ENCODE measurements at places on chromosomes 1 and 21.

DNA sequence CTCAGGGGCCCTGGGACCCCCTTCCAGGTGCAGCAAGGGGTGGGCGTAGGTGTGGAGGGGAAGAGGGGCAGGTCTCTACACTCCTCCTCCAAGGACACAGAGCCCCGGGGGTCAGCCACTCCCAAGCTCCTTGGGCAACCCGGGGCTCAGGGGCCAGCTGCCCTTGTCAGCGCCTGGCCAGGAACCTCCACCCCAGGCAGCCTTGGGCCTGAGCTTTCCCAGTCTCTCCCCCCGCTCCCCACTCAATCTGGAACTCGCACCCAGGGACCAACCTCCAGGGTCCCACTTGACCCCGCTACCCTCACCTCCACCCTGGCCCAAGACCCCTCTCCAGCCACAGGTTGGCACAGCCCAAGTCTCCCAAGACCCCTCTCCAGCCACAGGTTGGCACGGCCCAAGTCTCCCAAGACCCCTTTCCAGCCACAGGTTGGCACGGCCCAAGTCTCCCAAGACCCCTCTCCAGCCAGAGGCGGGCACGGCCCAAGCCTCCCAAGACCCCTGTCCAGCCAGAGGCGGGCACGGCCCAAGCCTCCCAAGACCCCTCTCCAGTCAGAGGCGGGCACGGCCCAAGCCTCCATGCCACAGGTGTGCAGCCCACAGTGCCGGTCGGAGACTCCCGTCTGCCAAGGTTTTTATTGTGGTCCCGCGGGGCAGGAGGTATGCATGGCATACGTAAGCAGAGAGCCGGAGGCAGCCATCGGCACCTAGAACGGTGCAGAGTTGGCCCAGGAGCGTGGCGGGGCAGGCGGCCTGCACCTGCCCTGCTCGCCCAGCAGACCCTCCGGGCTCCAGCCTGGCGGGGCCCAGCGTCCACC, 3.0 kb downstream of the TNFRSF4 start:
- DNase-seq: peak; percentile 0

GRCh38 chr1:117093091-117093534, 28.4 kb downstream of the TRIM45 start:
- DNase-seq: no peak

DNA sequence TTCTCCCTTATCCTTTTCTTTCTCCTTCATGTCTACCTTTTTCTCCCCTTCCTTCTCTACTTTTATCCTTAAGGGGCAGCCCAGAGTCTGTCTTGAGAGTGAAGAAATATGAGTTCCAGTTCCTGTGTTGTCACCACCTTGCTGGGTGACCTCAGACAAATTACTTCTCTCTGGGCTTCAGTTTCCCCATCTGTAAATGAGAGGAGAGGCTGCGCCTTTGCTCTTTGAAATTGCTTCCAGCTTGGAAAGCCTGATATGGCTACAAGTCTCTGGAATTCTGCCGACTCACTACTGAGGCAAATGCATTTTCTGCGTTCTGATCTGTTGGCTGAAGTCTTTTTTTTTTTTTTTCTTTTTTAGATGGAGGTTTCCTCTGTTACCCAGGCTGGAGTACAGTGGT, 119.2 kb downstream of the SYF2 start:
- no peak for DNase-seq

DNA sequence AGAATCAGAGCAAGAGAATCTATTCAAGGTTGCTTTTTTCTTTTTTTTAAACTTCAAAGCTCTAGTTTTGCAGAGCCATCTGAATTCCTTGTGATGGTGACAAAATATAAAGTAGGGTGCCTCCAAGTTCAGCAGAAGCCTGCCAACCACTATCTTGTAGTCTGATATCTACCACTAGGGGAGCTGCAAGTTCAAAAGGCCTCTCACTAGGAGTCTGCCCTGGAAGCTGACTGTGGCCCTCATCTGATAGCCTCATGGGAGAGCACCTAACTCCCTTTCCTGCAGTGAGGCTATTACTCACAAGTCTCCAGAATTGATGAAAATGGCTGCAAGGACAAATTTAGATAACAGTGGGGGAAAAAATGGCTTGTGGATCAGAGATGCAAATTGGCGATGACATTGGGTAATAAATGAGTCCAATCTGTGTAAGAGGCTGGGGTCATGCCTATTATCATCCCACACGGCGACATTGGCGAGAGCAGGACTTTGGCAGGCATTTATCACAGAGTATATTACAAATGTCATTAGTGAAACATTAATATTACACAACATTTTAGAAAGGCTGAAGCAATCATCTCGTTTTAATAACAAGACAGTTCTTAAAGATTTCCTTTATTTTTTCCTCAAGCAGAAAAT, 10.7 kb upstream of the ZP4 start:
- no peak for DNase-seq

DNA sequence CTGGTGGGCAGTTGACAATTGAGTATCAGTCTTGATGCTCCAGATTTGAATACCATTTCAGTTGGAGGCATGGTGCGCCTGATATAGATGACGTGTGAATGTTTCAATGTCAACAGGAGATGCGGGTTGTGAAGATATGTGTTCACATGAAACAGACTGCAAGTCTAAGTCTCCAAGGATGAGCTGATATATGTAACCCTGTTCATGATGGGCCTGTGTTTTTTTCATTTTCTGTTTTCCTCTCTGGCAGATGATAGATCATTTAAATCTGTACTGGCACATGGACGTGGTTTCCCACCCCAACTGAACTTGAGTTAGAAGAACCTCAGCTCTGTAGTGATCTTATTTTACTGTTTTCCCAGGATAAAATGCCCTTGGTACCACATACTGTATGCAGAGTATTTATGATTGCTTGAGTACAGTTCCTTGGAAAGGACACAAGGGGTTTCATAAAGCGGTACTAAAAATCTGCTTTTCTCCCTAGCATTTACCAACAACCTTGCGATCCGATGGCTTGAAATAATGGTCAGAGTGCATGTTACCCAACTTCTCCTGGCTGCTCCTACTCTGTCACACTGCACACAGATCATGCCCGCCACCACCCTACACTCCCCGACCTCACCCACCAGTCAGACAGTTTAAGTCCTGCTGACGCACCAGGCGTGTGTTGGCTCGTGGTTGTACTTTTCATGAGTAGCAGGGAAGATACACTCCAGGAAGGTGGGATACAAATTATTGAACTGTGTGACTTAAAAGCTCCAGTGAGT, 131.1 kb downstream of the NFIA start:
- DNase-seq: no peak

DNA sequence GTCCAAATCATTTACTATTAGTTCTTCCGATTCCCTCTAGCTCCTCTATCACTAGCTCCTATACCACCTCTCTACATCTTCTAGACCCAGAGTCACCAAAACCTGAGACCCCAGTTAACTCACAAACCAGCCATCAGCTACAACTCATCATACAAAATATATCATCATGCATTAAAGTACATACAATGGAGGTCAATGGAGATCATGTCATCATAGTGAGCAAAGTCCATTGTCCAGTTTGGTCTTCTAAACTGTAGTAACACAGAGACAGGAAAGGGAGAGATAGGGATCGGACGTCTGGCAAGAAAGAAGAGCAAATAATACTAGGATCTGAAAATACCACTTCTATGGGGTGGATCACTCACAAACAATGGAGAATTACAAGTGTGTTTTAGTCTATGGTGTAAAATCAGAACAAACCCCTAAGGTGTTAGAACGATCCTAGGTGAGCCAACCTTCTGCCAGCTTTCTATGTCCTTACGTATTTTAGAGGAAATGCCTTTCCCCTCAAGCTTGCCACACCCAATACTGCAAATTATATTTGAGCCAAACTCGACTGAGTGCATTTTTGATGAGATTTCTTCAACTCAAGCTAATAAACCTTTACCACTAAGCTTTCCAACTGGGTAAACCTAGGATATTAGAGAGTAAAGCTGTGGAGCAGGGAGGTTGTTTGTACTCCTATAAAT, 3.9 kb downstream of the ADIPOR1 start:
- DNase-seq: no peak

DNA sequence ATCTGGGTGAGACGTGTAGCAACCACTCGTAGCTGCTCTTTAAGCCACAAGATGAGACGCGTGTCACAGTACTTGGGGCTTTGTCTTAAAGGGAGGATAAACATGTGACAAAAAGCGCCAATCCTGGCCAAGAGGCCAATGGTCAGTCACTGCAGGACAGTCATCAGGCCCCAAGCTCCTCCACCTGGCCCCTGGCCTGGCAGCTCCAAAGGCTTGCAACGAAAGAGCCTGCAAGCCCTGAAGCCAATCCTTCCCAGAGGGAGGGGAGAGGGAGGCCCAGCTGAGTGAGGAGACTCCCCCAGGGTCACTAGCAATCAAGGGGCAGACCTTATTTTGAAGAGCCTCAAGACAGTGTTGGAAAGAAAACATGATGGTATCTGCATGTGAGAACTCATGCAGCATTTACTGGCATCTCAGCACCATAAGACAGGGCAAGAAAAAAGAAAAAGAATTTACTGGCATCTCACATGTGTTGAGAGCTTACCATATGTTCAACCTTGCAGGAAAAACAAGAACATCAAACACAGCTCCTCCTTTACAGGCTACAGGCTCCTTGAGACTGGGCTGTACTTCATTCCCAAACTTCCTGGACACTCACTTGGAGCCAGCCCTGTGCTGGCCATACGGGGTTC, 11.4 kb downstream of the GLIS1 start:
- no peak for DNase-seq

- no peak for DNase-seq
These were observed 392.7 kb downstream of the MATN1 start for GRCh38 chr1:30330644-30331043.

GRCh38 chr21:19011451-19011850, 607.9 kb upstream of the TMPRSS15 start:
- no peak for DNase-seq

GRCh38 chr1:198423673-198424072, 116.8 kb downstream of the ATP6V1G3 start:
- no peak for DNase-seq

- DNase-seq: peak; percentile 24
These were observed 5.0 kb downstream of the PRELP start for GRCh38 chr1:203480525-203481084.

- DNase-seq: no peak
These were observed 9.6 kb upstream of the RIMKLA start for GRCh38 chr1:42370876-42371549.

DNA sequence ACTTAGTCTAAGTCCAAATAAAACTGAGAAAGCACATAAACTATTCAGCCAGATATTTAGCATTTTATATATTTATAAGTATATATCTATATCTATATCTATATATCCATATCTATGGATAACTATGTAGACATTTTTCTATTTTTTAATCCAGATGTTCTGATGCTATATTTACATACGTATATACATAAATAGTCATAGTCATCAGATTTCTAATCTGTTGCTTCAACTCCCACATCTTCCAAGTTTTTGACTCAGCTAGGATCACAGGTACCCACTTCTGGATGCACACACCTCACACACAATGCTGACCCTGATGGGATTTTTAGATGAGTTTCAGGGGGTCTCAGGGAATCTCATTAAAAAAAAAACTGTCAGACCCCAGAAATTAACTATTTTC, 52.2 kb upstream of the ZC3H11B start:
- DNase-seq: no peak

DNA sequence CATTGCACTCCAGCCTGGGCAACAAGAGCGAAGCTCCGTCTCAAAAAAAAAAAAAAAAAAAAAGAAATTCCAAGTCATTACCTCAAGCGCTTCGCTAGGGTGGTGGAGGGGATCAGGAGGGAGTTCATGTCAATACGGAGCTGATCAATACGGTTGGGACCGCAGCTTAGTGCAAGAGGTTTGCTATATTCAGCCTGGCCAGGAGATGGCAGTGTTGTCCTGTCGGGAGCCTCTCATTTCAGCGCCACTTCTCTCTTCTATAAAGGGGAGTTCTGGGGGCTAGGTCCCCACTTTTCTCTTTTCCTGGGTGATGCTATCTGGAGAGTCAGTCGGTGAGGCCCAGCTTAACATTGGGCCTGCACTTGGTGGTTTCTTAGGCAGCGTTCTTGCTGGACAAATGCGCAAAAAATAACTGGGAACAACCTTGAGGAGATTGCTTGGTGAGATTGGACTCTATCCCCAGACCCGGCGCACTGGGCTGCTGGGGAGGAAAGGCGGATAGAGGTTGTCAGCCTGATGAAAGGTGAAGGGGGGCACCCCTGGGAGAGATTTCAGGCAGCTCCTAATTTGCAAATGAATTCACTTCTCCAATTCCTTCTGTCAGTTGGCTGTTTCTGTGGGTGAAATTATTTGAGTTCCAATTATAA, 40.4 kb downstream of the KIAA0040 start:
- peak; percentile 54 for DNase-seq

GRCh38 chr1:209627027-209627731, 25.0 kb downstream of the LAMB3 start:
- no peak for DNase-seq

- no peak for DNase-seq
These were observed 75.7 kb downstream of the AXDND1 start for GRCh38 chr1:179441501-179441900.

GRCh38 chr1:190906206-190906725, 428.6 kb upstream of the BRINP3 start:
- no peak for DNase-seq

DNA sequence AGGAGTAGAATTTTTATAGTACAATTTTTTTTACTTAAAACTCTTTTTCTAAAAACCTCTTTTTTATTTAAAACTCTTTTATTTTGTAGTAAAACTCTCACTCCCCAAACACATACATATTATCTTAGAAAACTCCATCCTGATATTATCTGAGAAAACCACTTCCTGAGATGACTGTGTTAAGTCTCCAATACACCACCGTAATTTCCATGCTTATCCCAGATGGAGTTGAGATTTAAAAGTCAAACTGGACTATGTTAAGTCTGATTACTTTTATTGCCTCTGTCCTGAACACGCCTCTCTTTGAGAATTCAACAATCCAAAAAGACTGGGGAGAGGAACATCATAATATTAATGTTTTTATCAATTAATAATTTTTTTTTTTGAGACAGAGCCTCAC, 3.7 kb downstream of the SEC16B start:
- DNase-seq: no peak

GRCh38 chr1:76080552-76081079, 6.1 kb downstream of the ST6GALNAC3 start:
- no peak for DNase-seq

- no peak for DNase-seq
These were observed 73.0 kb upstream of the IFFO2 start for GRCh38 chr1:19029191-19030085.

- no peak for DNase-seq
These were observed 9.6 kb downstream of the SH3BGR start for GRCh38 chr21:39461419-39461818.

GRCh38 chr21:42203936-42204335, 15.0 kb upstream of the ABCG1 start:
- no peak for DNase-seq

DNA sequence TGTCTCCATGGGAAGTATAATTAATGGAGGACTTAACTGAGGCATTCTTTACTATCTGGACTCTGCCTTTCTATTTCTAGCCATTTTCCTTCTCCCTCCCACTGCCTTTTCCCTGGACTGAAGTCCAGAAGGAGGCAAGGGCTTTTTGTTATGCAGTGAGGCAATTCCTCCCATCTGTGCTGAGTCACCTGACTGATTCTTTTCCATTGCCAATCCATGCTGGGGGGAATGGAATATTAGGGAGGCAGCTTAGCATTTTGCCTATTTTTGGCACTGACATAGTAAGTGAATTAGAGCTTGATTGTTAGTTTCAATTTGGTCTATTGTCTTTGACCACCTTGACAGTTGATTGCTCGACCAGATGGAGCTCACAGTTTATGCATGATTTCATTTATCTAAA, 1000.6 kb upstream of the PRMT6 start:
- no peak for DNase-seq

GRCh38 chr1:214310777-214311690, 30.1 kb downstream of the SMYD2 start:
- no peak for DNase-seq

GRCh38 chr21:31489726-31490125, 145.7 kb upstream of the TIAM1 start:
- DNase-seq: no peak
